SW 1271 (cell line): ENCODE measurements at places on chromosomes 2 and 18.

DNA sequence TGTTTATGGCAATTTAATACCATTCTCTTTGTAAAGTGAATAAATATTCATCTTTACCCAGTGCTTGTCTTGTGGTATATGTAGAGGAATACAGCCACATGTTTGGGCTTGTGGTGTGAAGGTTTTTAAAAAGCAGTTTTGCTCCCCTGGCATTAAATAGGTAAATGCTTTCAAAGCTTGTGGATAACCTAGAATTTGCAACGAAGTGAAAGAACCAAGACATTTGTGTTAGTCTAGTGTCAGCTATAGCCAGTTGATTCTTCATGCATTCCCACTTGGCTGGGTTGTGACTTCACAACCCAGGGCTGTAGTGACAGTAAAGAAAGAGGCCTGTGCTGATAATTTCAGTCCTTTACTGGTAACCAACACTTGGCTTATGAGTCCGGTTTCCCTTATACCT lies 32.9 kb upstream of the TOGARAM2 start:
- DNase-seq = no peak

- DNase-seq = no peak
Measured at GRCh38 chr2:11480859-11481258, 14.9 kb upstream of the E2F6 start.

DNA sequence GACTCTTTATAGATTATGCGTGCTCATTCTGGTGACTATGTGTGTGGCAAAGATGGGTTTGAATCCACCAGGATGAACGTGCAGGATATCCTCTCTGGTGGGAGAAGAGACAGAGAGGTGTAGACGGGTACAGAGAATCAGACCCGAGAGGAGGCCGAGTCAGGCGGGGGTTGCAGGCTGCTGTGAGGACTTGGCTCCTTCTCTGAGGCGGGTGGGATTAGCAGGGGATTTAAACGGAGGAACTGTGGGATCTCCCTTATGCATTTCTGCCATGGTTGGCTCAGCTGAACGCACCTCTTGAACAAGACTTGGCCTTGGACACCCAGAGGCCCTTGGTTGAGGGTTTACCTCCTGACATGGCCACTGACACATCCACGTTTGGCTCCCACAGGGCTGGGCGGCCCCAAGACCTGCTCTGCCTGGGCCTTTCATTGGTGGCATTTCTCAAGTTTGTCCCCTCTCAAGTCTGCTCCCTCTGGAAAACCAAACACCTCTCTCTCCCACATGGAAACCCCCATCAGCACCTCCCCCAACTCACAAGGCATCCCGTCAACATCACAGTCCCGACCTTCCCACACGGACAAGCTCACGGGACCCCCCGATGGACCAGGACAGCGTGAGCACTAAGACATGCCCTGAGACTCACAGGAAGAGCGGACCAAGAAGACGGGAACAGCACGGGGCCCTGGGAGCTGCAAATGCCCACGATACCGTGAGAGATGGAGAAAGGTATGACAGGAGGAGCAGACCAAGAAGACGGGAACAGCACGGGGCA lies 158.3 kb downstream of the RTP5 start:
- no peak for DNase-seq

- DNase-seq = no peak
Measured at GRCh38 chr2:236081171-236081570, 87.0 kb downstream of the GBX2 start.

GRCh38 chr2:49770919-49771318 lies 616.6 kb upstream of the FSHR start:
- DNase-seq = no peak

DNA sequence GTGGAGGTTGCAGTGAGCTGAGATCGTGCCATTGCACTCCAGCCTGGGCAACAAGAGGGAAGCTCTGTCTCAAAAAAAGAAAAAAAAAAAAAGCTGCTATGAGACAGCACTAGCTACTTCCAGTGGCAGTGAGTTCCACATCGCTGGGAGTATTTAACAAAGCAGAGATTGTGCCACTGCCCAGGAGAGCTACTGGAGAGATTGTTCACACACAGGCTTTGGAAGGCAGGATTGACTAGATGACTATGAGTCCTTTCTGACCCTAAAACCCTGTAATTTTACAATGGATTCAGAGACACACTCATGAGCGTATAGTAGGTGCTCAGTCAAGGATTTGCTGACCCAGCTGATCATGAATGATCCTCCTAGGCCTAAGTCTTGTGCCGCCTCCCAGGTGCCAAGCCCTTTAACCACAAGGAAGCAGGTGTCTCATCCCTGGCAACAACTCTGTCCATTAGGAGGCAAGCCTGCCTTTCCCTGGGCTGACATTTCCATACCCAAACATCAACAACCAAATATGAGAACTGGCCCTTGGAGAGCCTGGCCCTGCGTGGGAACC lies 45.0 kb upstream of the ODC1 start:
- no peak for DNase-seq

DNA sequence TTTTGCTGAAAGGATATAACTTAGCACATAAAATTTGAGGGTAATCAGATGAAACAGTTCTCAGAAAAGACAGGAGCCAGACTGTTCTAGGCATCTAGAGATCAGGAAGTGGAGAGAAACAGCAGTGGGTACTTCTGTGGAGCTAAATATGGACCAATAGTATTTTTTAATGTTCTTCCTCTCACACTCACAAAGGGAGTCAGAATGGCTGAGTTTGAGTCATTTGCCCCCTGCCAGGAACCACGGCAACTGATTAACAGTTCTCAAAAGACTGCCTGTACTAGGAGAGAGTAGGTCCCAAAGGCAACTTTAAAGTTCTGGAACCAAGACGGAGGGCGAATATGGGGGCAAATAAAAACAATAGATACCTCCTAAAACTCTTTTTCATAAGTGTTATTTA lies 107.5 kb downstream of the GULP1 start:
- DNase-seq = no peak

- DNase-seq = no peak
Measured at GRCh38 chr2:197560146-197560665, 44.3 kb downstream of the MOB4 start.

- no peak for DNase-seq
Measured at GRCh38 chr2:19035238-19035637, 323.2 kb downstream of the OSR1 start.

DNA sequence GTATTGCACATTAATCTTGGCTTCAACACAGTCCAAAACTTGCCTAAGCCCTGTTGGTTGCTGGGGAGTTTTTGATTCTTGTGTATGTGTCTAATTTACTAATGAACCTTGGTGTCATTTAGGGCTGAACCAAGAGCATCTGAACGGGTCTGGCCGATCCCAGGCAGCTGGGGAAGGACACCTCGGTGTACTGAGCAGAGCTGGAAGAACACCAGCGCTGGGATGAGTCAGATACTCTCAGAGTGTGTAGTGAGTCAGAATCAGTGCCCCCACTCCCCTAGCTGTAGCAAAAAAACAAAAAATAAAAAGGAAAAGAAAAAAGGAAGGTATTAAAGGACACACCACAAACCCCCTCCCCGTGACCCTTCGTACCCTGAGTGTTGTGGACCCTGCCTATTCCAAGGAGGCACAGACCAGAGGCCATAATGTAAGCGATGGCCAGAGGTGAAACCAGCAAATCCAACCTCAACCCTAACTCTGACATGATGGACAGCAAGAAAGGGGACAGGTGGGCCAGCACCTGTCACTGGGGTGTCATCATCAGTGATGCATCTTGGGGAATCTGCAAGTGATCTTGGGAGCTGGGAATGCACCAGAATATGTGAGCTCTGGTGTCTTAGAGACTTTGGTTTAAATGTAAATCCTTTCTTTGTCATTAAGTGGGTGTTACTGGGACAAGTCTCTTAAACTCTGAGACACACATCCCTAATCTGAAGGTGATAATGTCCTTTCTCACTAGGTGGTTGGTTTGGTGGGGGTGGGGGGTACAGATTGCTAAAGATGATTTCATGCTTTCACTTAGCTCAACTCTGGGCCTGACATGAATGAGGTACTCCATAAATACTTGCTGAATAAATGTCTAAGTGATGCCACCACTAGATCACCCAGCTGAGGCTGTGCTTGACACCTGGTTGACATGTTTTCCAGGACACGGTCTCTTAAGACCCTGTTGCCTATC lies 34.2 kb upstream of the NCOA1 start:
- no peak for DNase-seq

GRCh38 chr2:183505911-183506310 lies 381.7 kb downstream of the NUP35 start:
- DNase-seq = no peak

- DNase-seq = no peak
Measured at GRCh38 chr18:22742409-22742808, 190.7 kb upstream of the RBBP8 start.

DNA sequence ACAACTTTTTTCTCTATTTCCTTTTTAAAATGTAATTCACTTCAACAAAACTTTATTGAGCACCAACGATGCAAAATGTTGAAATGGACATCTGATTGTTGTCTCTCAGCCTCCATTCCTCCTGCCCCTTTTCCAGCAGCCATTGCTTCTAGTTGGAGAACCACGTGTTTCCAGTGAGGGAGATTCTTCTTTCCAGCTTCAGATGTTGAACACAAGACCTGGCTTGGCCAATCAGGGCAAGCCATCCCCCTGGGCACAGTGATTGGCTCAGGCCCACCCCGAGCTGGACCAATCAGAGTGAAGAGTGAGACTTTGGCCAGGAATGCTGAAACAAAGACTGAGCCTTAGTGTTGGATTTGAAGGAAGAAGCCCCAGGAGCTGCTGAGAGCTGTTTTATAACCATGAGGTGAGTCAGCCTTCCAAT lies 59.0 kb downstream of the E2F6 start:
- DNase-seq = no peak

- DNase-seq = no peak
Measured at GRCh38 chr2:194674043-194674442, 983.0 kb upstream of the SLC39A10 start.

DNA sequence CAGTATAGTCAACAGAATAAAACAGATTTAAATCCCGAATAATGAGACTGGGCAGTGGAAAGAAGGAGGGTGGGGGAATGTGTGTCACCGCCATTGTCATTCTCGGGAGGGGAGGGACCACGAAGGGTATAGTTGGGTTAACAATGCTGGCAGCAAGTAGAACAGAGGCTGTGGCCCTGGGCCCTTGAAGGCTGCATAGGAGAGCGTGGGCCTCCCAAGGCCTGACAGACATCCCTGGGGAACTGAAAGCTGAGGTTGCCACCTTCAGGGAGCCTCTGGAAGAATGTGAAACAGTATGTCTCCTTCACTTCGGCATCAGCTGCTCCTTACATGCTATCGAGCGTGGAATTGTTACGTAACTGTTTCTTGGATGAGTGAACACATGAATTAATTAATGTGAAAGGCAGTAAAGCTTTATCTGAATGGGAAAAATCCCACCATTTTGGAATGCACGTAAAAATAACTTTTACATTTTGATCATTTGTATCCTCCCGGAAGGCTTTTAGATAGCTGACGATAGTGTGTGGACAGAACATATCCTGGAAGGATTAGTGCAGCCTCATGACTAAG lies 92.8 kb upstream of the TTC39C start:
- no peak for DNase-seq

DNA sequence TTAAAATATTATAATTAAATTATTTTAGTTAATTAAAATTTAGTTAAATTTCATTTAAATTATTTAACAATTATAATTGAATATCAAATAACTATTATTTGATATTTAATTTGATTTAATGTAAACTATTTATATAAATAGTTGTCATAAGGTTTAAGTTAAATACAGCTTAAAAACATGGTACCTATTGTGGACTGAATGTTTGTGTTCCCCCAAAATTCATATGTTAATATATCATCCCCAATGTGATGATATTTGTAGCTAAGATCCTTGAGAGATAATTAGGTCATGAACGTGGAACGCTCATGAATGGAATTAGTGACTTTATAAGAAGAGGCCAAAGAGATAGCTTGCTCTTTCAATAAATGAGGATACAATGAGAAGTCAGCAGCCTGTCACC lies 505.7 kb upstream of the LRATD1 start:
- DNase-seq = no peak

DNA sequence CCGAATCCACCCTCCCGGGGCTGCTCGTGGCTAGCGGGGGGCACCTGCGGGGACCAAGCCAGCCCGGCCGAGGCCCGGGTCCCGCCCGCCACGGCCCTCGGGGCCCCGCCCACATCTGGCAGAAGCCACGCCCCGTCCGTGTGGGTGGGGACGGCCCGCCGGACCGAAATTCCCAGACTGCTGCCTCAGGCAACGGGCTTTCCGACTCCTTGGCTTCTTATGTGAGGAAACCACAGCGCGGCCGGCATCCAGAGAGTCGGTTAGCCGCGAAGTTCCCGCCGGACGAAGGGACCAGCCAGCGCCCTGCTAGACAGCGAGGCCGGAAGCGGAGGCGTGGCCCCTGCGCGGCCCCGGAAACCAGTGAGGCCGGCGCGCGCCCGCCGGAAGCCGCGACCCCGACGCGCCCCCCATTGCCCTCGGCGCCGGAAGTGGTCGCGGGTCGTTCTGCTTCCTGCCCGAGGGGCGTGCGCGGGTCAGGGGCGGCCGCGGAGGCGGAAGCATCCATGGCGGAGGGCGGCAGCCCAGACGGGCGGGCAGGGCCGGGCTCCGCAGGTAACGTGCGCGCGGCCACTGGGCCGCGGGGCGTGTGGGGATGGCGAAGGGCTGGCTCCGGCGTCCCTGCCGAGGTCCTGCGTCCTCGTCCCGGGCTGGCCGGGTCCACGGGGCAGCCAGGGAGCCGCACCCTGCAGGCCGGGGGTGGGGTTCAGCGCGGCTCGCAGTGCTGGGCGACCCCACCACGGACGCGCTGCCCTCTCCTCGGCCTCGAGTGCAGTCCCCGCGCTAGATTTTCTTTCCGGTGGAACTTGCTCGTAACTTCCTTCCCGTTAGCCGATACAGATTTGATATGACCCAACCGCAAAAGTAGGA lies at the start of gene ASB1:
TSS of gene ASB1 (plus strand) at position 360 of the 867 bp plus-strand sequence. CDS start at position 504, 144 bp downstream.
- DNase-seq = peak; percentile 76

DNA sequence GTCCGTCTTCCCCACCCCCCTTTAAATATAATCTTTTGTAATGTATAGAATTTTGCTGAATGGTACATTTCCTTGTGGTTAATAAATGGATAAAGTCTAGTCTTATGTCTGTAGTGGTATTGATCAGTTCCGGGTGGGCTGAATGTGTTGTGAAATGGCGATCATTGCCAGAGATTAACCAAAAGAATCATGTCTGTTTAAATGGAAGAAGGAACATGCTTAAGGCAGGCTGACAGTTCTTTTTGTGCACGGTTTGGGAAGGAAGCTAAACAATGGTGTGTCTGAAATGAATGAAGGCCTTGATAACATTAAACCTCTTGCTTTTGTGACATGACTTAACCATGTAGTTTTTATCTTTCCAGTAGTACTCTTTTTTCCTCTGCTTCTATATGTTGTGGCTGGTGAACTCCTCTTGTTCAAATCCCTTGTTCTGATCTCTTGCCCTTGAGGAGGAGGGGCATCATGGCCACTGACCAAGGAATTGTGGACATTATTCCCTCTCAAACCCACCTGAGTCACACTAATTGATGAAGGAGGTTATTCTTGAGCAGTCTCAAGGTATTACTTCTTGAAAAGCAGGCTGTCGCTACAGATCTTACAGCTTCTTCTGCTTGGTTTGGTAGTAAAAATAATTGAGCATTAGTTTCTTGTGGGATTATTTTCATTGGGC lies 1.7 kb downstream of the ACVR2A start:
- DNase-seq = no peak

DNA sequence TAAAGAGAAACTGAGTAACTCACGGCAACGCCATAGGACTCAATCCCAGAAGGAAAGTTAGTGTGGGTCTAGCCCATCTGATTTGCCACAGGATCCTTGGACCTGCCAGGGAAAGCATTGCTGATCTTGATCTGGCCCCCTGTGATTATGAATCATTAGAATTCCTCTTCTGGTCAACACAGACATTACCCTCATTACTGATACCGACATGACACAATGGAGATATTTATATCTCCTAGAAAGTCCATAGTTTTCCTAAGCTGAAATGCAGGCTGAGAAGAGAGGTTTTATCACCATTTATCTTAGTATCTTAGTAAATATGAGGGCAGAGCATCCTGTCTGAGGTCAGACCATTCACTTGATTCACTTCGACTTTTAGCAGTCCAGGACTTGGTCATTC lies 75.5 kb upstream of the CCDC68 start:
- DNase-seq = no peak
